ENCODE measurements at places on chromosomes 6 and 20.

DNA sequence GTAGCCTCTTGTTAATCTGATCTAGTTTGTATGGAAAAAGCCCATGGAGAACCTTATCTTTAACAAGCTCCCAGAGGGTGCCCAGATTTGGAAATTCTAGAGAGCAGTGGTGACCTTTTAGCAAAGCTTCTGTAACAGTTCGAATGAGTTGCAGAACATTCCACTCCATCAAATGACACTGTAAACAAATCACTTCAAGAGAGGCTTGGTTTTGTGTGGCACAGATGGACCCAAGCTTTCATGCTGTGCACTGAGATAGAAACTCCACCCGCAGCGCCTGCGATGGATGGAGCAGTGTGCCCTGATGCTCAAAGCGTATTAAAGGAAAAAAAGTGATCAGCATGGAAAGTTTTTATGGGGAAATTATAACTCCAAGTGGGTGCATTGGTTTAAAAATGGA, 55.1 kb upstream of the ISM1 start:
- no peak for DNase-seq

- no peak for DNase-seq
Measured at GRCh38 chr6:126385536-126385935, 45.6 kb downstream of the CENPW start.

GRCh38 chr6:36969988-36970891, 15.7 kb downstream of the PI16 start:
- no peak for DNase-seq

- no peak for DNase-seq
Measured at GRCh38 chr20:44979090-44979621, 12.8 kb downstream of the STK4 start.

GRCh38 chr6:27940766-27941165, 16.3 kb upstream of the OR2B6 start:
- DNase-seq, result no peak

DNA sequence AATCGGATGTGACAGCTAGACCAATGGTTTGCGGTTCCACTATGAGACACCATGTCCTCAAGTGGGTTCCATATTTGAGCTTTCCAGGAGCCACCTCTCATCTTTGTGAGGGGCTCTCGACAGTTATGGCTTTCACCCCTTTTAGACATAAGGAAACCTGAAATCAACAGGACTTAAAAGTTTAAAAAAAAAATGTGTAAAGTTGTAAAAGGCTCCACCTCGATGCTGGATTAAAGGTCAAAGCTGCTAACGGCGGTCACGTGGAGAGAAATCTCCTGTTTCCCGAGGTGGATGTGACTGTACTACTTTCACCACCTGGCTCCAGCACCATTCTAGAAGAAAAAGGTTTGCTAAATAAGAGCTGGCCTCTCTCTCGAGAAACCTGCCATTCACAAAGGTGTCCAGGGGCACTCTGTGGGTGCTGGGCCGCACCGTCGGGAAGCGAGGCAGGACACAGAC, 542 bp downstream of the ATP5F1E start:
- no peak for DNase-seq

DNA sequence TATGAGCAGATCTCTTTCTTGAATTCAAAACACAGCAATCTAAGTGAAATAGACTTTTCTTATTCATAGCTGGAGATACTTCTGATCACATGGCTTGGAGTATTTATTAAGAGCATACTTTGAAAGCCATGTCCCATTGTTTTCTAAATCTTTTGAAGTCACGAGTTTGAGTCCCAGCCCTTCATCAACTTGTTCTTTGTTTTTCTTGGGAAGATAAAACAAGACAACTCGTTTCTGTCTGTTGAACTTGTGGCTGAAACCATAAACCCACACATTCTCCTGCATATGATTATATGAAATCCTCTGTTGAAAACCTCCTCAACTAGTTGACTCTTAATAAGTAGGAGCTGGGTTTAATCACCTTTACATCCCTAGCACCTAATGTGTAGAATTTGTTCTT, 3.3 kb downstream of the RNF144B start:
- no peak for DNase-seq

DNA sequence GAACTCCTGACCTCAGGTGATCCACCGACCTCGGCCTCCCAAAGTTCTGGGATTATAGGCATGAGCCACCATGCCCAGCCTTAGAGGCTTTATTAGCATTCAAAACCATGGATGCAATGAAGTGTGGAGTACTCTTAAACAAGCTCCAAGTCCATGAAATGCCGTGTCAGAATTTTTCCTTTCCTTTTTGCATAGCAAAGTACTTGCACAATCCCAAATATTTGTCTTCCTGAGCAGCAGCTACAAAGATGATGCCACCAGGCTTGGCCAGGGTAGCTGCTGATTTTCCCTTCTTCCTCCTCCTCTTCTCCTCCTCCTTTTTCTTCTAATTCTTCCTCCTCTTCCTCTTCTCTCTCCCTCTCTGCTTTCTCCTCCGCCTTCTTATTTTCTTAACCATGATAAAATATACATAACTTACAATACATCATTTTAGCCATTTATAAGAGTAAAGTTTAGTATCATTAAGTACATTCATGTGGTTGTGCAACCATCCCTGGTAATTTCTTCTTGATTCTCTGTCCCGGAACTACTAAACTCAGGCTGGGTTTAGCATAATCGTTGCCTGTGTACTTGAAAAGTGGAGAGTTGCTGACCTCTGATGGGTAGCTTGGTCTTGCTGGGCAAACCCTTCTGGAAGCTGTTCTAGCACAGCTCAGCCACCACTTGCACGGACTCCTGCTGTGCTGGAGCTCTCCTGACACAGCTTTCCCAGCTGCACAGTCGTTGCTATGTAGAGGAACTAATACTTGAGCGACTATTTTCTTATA, 20.3 kb downstream of the MUCL3 start:
- no peak for DNase-seq

DNA sequence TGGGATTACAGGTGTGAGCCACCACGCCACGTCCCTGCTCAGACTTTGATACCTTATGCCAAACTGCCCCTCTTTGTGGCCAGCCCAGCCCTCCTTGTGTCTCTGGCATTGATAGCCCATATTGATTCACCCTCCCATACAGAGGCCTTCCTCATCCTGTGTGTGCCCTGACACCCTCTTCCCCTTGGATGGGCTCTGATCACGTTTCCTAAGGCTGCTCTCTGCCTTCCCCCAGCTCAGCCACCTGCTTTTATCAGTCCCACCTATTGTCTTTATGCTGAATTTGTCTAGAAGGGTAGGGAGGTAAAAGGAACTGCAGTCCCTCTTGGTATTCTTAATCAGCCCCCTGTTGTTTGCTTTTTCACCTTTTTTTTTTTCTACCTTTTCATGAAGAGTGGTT, 95.9 kb downstream of the CDKAL1 start:
- no peak for DNase-seq

GRCh38 chr6:95292011-95292410, 285.3 kb upstream of the MANEA start:
- DNase-seq, result no peak

DNA sequence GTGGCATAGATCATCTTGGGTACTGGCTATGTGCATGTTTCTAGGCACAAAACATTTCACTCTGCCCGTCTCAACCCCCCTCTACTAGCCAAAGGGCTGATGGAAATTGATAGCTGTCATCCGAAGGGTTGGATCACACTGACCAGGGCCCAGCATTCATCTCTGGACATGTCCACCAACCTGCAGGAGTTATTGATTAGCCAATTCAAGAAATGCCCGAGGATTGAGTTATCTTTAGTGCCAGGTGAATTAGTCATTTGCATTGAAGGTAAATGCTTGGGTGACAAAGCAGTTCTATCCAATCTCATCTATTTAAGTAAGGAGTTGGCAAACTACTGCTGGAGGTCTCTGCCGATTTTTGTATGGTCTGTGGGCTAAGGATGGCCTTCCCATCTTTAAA, 80.1 kb downstream of the CD164 start:
- no peak for DNase-seq

DNA sequence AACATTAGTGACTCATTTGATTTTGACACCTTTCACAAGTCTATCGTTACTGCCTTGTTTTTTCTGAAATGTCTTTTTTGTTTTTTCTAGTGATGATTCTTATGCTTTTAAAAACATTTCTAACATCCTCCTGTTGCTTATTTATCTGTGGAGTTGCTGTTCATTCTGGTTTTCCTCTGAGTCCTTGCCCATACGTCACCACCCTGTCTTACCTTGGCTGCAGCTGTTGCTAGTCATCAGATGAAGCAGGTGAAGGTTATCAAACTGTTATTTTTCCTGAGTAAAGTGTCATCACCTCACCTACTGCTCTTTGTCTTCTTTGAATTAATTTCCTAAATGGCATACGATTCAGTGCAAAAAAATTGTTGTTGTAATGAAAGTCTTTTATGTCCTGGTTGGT, 376.6 kb downstream of the GRIK2 start:
- no peak for DNase-seq

GRCh38 chr6:34315256-34315655, 66.5 kb upstream of the SMIM29 start:
- no peak for DNase-seq

DNA sequence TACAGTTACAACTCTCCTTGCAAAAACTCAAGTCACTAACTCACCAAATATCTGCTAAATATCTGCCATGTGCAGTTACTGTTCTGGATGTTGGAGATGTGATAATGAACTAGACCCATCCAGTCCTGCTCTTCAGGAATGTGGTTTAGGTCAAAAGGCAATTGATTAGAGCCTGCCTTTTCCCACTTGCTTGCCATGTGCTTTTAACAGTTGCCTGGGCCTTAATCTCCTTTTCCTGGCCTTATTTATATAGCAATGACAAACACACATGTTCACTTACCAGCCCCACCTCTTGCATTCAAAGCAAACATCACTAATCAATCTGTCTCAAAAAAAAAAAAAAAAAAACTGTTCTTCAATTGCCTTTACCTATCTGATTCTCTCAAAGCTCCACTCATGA, 199.2 kb downstream of the ZNF217 start:
- DNase-seq, result no peak

DNA sequence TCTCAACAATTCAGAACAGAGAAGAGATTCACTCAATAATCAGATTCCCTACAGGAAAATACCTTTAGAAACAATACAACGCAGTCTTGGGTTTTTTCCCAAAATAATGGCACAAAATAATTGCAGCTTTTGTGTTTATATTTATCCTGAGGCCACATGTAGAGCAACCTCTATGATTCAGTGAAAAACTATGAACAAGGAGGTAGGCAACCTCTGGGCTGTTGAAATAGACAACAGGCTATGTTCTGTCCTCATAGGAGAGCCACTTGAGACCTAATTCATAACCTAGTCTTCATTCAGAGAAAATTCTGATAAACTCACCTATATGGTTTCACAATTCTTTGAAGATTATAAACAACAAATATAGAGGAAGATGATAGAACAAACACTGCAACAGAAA, 118.3 kb downstream of the KHDC1L start:
- DNase-seq, result no peak

- no peak for DNase-seq
Measured at GRCh38 chr6:36590237-36590636, 3.9 kb upstream of the SRSF3 start.

DNA sequence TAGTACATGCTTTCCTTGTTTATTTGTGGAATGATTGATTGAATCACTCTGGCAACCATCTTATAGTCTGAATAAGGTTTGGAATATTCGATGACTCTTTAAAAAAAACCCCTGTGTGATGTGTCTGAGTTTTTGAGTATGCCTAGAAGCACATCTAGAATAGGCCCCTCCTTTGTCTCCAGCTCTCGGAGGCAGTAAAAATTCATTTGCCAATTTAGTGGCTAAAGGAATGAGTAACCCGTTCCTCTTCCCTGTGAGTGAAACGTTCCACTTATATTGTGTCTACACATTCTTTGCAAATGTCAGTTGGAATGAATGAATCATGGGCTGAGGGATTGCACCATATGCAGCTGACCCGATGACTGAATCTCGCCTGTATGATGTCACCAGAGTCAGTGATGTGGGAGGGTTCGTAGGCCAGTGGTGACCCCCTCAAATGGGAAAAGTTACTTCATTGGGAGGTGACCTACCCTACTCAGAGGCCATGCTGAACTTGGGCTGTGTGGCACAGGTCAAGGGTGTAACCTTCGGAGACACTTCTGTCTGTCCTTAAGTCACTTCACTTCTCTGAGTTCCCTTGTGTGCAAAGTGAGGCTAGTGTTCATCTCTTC, 21.6 kb downstream of the MOCS3 start:
- DNase-seq, result no peak

DNA sequence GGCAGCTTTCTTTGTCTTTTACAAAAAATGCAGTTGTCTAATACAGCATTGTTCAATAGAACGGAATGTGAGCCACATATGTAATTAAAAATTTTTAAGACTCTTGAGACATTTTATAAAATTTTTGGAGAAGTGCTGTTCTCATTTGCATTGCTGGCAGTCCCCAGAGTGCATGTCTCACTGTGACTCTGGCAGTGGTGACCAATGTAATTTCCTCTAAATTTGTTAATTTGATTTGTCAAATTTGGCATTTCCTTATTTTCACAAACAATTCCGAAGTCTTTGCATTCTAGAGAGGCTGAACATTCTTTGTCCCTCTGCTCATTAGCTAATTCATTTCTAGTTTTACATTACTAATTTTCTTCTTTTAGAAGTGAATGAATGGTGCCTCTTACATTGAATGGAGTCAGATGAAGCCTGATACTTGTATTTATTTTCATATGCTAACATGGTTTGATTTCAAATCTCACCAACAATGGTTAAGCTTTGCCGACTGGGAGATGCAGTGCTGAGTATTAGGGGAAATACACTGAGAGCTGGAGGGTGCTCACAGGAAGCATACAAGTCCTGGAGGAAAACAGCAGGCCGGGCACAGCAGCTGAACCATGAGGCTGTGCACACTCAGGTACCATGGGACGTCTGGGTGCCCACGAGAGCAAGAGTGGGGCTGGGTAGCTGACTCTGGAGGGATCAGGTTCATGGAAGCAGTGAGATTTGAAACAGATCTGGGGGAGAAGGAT, 68.5 kb upstream of the ARMC2 start:
- DNase-seq, result no peak

GRCh38 chr6:163695414-163695864, 280.9 kb downstream of the QKI start:
- DNase-seq, result no peak

DNA sequence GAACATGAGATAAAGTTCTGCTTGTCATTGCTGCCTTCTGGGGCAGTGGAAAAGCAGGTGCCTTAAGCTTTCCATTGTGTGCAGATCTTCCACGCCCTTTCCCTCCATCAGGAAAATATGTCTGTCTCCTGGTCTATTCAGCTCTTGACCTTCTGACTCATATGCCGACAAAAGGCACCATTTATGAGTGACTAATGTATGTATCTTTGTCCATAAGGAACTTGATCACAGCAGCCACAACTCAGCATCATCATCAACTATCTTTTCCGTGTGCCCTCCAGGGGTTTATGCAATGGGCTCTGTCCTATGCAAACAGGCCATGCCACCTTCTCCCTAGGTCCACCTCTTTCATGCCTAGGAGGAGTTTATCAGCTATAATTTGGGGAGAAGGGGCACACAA, 102.7 kb upstream of the QKI start:
- DNase-seq, result no peak

DNA sequence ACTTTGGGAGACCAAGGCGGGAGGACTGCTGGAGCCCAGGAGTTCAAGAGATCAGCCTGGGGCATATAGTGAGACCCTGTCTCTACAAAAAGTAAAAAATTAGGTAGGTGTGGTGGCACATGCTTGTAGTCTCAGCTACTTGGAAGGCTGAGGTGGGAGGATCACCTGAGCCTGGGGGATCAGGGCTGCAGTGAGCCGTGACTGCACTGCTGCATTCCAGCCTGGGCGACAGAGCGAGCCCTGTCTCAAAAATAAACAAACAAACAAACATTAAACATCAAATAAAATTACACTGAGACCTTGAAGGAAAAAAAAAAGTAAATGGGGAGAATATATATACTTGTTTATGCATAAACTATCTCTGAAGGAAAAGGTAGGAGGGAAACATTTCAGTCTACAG, 387.8 kb downstream of the ZFAND3 start:
- DNase-seq, result no peak

GRCh38 chr6:24513602-24514001, 18.8 kb downstream of the ALDH5A1 start:
- DNase-seq, result no peak

Data from activated CD4-positive, CD25-positive, alpha-beta regulatory T cell (primary cell).